ENCODE measurements at places on chromosomes 3 and 15.

DNA sequence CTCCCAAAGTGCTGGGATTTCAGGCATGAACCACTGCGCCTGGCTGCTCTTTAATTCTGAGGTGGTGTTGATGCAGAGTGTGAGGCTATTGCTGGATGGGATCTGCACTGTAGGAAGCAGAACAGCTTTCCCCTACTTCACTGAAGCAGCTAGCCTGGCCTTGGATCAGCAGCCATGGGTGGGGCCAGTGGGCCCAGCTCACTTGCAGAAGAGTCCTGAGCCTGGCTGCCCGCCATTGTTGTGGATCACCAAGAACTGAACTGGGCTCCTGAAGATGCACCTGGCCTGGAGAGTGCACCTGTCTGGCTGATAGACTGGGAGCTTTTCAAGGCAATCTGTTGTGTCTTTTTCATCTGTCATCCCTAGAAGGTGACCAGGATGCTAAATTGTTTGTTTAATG lies 11.9 kb downstream of the TLNRD1 start:
- no peak for DNase-seq

- DNase-seq: no peak
Observed at GRCh38 chr15:49649987-49650386, 29.1 kb downstream of the DTWD1 start.

DNA sequence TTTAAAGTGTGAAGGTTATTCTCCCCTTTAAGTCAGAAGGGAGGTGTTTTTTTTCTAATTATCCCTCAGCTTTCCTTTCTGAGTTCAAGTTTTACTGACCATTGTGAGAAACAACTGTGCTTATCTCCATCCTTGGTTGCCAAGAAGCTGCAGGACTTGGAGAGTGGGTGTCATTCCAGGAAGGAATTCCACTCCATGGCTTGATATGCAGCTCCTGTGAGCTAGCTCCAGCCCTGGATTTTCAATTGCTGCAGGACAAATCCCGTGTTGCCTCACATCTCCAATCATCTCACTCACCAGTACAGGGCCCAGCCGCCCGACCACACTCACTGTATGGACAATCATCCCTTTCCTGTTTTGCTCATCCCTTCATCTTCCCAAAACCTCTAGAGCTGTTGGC lies 122.5 kb downstream of the IGSF11 start:
- DNase-seq: no peak

GRCh38 chr3:195203606-195204005 lies 67.4 kb downstream of the XXYLT1 start:
- DNase-seq: no peak

- DNase-seq: no peak
Observed at GRCh38 chr3:197181741-197182140, 116.7 kb downstream of the DLG1 start.

DNA sequence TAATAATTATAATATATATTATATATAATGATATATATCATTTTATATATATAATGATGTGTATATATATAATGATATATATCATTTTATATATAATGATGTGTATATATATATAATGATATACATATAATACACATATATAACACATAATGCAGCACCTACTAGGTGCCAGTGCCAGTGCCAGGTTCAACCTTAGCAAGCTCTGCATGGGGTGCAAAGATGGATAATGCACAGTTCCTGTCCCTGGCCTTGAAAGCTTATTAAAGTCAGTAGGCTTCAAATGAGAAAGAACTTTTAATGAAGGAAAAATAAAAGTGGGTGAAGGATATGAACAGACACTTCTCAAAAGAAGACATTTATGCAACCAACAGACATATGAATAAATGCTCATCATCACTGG lies 192.7 kb upstream of the SLC2A2 start:
- DNase-seq: no peak

GRCh38 chr15:61829514-61829889 lies 230.7 kb downstream of the VPS13C start:
- no peak for DNase-seq

DNA sequence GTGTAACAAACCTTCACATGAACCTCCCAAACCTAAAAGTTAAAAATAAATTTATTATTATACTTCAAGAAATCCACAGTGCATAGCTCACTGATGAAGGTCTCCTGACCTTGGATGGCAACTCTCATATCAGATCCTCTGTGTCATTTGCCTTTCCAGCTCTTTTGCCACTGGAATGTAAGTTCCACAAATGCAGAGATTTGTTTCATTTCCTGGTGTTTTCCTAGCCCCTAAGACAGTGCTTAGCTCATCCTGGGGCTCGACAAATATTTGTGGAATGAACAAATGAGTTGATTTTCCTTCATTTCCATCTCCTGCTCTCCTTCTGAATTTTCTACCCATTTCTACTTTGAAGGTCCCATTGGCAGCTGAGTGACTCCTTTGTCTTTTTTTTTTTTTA lies 56.0 kb downstream of the FRMD4B start:
- DNase-seq: no peak

DNA sequence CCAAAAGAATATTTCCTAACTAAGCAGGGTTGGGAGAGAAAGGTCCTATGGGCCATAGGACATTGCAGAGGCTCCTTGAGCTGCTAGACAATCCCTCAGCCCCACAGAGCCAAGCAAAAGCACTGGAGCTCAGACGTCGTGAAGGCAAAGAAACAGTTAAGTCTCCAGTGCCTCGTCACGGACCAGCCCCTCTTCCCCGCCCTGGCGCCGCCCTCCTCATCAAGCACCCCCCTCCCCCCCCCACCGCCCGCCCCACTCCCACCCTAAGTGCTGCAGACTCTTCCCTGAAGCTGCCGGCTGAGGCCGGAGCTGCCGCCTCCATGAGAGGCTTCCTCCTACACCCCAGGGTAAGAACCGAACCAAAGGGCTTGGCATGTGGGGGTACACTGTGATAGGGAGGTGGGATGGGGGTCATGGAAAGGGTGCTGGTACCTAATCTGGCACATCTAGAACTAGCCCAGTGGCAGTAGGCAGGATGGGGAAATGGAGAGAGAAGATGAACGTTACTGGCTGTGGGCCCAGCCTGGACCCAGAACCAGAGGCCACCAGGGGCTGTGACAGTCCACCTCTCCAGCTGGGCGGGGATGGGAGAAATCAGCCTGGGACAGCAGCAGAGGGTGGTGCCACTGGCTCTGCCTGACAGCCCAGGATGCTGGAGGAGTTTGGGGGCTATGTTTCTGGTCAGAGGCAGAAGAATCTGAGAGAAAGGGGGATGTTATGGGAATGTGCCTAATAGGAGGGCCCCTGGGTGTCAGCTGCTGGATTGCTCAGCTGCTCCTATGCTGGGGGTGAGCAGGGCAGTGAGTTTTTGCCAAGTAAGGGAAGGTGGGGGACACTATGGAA lies at the start of gene MAP1A:
Gene MAP1A (plus strand): TSS at position 255 of the 843 bp plus-strand sequence. CDS start 3,866 bp downstream, outside the sequence.
- no peak for DNase-seq

DNA sequence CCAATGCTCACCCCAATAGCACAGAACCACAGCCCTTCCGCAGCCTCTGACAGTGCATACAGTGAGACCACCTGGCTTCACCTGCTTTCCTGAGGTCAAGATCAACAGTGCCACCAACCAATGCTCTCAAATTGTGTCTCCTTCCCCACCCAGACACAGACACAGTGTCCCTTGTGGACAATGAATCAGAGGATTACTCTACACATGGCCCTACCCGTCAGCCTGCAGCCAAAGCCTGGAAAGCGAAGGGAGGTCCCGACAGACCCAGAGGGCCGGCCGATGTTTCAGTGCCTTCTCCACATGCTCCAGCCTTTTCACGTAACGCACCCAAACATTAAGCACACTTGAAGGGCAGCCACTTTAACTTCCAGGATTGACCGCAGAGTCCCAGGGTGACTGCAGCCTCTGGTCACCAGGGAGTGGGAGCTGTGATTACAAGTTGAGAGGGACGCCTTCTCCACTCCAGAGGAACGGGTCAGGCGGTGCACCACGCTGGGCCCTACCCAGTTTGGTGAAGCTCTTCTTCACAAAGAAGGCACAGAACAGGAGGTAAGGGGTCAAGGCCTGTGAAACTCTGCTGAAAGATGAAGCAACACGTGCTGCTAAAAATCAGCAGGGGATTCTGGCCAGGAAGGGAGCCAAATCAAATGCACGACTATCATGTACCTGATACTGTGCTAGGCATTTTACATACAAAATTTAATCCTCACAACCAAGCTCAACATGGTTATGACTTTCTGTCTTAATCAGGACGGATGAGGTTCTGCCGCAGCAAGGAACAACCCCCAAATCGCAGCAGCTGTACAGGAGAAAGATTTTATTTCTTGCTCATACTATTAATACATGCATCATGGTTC lies 17.2 kb downstream of the KLHL25 start:
- DNase-seq: no peak

DNA sequence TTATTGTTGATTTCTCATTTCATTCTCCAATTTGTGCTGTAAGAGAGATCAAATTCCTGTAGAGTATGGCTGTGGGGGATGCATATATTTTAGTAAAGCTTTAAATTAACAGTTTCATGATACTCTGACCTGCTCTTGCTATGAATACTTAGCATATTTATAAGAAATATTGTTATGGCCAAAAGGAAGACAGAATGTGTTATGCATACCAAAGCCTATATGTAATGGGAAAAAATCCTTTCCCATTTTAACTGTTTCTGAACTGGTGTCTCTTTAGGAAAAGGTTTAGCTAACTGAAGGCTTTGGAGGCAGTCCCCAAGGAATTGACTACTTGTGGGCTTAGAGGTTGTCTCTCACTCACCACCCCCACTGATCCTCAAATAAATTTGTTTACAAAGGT lies 59.2 kb downstream of the CADPS start:
- no peak for DNase-seq

DNA sequence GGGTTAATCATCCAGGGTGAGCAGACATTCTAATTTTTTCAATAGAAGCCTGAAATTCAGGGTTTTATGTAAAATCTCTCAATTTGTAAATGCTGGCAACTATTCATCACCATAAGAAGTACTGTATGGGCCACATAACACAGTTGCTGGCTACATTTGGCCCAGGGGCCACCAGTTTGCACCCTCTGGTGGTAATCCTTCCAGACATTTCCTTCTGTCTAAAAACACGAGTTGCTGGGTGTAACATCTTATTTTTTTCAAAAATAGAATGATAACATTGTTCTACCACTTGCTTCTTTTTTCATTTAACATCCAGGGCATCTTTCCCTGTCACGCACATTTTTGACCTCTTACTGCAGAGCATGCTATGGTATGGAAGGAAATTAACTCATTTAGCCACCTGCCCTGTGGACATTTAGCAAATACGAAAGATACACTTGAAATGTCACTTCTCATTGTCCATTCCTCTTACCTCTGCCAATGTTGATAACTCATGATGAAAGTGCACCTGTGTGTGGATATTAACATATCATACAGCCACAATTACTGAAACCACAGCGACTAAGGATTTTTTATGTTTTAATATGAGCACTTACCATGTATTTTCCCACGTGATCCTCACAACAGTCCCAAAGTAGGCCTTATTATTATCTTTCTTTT lies 117.5 kb upstream of the ARHGEF3 start:
- no peak for DNase-seq

GRCh38 chr15:89504166-89504565 lies 7.8 kb upstream of the RHCG start:
- DNase-seq: no peak

GRCh38 chr3:45666757-45667431 lies 22.3 kb upstream of the SACM1L start:
- no peak for DNase-seq

GRCh38 chr3:72384602-72385001 lies 463.6 kb downstream of the SHQ1 start:
- no peak for DNase-seq

DNA sequence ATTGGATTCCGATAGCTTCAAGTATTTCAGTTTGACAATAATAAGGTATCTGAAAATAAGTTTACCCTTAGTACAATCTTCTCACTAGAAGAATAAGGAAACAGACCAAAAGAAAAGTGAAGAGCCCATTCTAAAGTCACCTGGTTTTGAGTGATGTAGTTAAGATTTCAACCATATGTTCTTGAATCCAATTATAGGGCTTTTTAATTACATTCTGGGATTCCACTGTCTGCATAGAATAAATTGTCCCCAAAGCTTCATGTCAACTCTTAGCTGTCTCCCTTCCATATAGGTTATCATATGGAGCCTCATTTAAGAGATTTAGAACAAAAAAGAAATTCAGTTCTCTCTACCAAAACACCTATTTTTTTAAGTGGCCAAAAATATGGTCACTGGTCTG lies 1158.8 kb downstream of the IGSF11 start:
- DNase-seq: no peak

- peak; percentile 95 for DNase-seq
Observed at GRCh38 chr3:36992806-36993325, at the start of gene EPM2AIP1. TSS of gene EPM2AIP1 (minus strand) at chr3:36993131. CDS start at chr3:36993077, 54 bp downstream.

DNA sequence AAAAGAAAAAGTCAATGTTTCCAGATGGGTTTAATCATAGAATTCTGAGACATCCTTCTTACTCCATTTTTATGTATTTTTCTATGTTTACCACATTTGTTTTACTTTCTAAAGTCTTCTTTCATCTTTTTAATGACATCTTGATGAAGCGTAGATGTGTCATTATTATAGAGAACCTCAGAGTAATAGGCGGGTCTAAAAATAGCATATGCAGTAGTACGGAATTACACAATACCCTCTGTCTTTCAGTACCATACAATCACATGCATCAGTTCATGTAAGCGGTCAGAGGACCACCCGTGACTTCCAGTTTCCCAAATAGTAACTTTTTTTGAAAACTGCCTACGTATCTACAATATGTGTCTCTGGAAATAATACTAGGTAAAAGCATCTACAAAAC lies 224.0 kb downstream of the PLOD2 start:
- DNase-seq: no peak

DNA sequence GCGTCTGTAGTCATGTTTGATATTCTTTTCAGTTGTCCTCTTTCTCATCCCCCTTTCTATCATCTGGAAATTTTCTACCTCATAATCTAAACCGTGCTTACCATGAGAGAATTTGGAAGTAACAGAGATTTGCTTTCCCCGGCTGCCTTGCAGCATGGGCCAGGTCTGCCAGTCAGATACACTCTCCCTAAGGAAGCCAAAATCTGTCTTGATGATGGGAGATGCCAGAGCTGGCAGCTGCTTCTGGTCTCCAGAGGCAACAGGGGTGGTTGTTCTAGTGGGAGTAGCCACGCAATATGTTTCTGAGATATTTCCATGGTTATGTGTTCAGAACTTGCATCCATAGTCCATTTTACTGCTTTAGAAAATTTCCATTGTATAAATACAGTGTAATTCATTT lies 218.9 kb upstream of the RORA start:
- no peak for DNase-seq

GRCh38 chr15:88166082-88166993 lies 90.2 kb downstream of the NTRK3 start:
- DNase-seq: no peak

- DNase-seq: no peak
Observed at GRCh38 chr3:15523660-15524417, 2.3 kb upstream of the COLQ start.

- no peak for DNase-seq
Observed at GRCh38 chr3:189430166-189430565, 201.0 kb upstream of the TP63 start.

DNA sequence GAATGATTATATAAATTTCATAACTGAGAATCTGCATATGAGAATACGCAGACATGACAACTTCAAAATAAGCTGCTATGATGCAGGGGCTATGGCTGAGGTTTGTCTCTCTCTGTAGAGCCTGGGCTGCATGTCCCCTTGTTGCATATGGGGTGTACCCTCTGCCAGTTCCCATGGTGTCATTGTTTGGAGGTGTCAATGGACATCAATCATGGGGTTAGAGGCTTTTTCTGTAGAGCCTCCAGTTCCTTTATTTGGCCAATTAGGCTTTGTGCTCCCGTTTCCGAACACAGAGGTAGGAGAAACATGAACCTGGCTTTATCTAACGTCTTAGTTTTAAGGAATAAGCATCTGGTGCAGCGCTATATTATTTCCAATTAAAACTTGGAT lies 77.3 kb upstream of the RARB start:
- no peak for DNase-seq
